ENCODE measurements at places on chromosomes 7 and 10. TPM values are rescaled to one million over a fixed set of nuclear protein-coding genes. Genes with fewer than 3 reads are reported as not detected.

PNLIPRP1 gene
- not detected for polyA plus RNA-seq

DNA sequence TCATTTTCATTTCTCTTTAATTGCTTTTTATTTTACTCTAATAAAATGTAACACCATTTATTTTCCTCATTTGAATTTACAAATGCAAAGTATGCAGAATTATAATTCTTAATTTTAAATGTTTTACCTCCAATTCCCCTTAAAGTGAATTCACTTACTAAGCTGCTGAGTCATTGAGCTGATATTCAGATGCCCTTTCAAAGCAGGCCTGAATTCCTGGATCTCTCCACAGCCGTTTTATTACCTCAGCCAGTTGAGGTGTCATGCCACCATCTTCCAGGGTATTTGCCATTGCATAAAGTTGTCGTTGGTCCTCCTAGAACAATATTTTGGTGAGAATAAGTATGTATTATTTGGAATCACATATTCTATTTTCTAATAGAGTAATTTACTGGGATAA, 33.2 kb downstream of the GNAT3 start:
- peak; percentile 53 for DNase-seq

- DNase-seq, result no peak
Observed at GRCh38 chr7:96303686-96304443, 18.0 kb downstream of the SLC25A13 start.

- DNase-seq, result no peak
Observed at GRCh38 chr10:93515071-93516005, 18.9 kb downstream of the CEP55 start.

NUTM2E gene
- polyA plus RNA-seq, result 0.22 TPM

- DNase-seq, result no peak
Observed at GRCh38 chr7:150715738-150716137, 675 bp upstream of the GIMAP1 start.

VSTM2A gene
- polyA plus RNA-seq, result not detected

- DNase-seq, result peak; percentile 43
Observed at GRCh38 chr10:52443419-52444388, 129.6 kb downstream of the DKK1 start.

DUS4L gene
- polyA plus RNA-seq, result 10.1 TPM

DYNC1I1 gene
- not detected for polyA plus RNA-seq

JAKMIP3 gene
- polyA plus RNA-seq, result 3.1 TPM

- DNase-seq, result no peak
Observed at GRCh38 chr10:33859319-33860022, 525.0 kb upstream of the NRP1 start.

DNA sequence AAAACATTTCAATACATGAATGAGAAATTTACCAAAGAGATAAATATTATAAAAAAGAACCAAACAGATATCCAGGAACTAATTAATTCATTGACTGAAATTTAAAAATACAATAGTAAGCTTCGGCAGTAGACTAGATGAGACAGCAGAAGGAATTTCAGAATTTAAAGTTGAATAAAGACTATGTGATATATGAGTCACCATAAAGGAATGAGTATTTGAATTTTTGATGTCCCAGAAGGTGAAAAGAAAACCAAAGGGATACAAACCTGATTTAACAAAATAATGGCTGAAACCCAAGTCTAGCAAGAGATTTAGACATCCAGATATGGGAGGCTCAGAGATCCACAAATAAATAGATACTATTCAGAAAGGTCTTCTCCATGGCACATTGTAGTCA, 623.9 kb upstream of the FOXK1 start:
- no peak for DNase-seq

MIOS gene
- polyA plus RNA-seq, result 20.3 TPM

- peak; percentile 73 for DNase-seq
Observed at GRCh38 chr7:27113991-27114769, 11.7 kb upstream of the HOXA2 start.

OR13A1 gene
- polyA plus RNA-seq, result not detected

DNA sequence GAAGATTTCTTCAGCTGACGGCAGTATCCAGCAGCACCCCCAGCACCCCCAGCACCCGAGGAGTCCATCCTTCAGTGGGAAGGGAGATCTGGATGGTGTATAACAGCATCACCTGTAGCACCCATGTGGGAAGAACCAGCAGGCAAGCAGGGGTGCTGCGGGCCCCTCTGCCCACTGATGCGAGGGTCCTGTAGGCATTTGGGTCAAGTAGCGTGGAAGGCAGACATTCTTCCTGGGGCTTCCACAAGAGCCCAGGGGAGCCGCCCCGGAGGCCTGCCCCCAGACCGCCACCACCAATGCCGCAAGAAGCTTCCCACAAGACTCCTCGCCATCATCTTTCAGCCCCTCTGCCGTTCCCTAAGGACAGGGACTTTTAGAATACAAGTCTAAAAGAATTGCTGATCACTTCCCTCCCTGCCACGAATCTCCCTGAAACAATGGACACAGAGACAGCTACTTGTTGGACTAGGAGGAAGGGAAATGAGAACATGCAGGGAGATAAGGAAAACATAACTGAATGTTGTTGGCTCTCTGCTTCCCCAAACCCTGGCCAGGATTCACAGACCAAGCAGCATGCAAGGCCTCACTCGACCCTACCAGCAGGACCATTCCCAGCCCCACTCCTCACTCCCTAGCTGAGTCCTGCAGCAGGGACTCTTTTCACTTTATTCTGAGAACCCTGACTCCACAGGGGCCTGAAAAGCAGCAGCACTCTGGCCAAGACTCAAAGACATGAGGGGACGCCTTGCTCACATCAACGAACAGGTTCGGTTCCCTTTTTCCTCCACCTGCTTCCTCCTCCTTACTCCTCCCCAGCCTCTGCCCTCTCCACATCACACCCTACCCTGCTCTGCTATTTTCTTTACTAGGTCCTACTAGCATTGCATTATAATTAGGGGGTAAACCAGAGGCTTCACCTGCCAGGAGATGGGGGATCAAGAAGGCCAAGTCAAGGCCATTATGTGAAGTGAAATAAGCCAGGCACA, 164.5 kb downstream of the HERPUD2 start:
- DNase-seq, result no peak

- no peak for DNase-seq
Observed at GRCh38 chr7:99665312-99666012, 14.3 kb downstream of the CYP3A5 start.

TMEM130 gene
- polyA plus RNA-seq, result 0.35 TPM

GRCh38 chr10:133253361-133253955, 15.8 kb downstream of the VENTX start:
- no peak for DNase-seq

GRID2IP gene
- polyA plus RNA-seq, result 0.03 TPM

DNA sequence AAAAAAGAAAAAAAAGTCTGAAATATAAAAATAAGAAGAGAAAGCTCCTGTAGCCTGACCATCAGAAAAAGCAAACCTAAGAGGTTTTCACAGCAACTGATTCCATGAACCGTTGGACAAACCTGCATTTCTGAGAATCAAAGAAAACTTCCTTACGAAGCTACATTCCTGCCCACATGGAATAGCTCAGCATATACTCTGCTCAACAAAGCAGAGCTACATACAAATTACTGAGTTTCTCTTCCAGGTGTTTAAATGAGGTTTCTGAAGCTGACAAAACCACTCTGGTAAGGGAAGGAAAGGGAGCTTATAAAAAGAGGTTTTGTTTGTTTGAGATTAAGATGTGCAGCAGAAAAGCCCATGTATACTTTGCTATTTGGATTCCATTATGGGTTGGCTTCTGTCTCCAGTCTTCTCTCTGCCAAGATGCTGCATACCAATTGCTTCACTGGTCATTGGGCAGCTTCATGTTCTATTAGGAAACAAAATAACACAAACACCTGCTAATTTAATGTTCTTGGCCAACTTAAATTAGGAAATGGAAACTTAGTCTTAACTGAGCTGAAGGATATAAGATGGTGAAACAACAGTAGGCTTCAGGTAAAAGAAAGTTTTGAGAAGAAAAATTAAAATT, 314.1 kb downstream of the LRRTM3 start:
- DNase-seq, result no peak

DNA sequence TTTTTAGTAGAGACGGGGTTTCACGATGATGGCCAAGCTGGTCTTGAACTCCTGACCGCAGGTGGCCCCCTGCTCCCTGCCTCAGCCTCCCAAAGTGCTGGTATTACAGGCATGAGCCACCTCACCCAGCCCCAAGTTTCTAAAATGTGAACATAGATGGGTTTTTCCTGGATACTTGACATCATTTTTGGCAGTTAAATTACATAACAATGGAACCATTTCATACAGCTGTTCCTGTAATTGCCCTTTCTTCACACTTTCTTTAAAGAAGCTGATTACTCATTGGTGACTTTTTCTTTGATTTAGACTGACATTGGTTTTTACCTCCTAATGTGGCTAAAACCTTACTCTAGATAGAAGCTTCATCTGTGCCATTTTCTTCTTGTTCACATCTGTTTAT, 5.9 kb downstream of the ZKSCAN1 start:
- no peak for DNase-seq

ADAMTS14 gene
- polyA plus RNA-seq, result 0.04 TPM

DNA sequence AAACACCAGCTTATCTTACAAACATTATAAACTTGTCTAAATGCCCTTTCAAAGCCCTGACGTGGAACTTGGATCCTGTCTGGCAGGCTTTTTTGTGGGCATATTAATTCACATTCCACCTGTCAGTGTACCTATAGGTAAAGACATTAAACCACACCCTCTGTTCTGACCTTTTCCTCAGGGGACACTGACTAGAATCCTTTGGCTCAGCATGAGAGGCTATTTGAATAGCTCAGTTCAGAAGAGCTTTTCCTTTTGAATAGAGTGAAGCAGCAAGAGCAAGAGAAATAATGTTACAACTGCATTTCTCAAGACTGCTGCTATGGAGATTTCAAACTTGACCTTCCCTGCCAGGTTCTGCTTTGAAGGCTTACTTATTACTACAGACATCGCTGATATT, 76.9 kb downstream of the CYP51A1 start:
- DNase-seq, result no peak

- DNase-seq, result no peak
Observed at GRCh38 chr10:46247181-46247475, 39.7 kb upstream of the ANTXRL start.

DNA sequence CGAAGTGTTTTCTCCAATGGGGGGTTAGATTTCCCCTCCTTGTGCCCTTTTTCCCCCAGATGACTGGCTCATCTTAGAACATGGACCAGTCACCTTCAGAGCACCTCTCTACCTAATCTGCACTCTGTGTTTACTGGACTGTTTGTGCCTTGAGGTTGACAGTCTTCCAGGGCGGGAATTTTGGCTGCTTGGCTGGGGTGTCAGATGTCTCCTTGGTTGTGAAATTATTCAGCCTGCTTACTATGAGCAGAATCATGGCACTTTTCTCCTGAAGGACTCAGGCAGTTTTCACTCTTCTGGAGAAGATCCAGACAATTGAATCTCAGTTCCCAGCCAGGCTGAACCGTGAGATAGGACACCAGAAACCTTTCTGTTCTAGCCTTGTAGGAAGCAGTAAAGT, 60.3 kb upstream of the NFKB2 start:
- DNase-seq, result no peak

- DNase-seq, result no peak
Observed at GRCh38 chr10:127215866-127216265, 19.5 kb upstream of the INSYN2A start.

DNA sequence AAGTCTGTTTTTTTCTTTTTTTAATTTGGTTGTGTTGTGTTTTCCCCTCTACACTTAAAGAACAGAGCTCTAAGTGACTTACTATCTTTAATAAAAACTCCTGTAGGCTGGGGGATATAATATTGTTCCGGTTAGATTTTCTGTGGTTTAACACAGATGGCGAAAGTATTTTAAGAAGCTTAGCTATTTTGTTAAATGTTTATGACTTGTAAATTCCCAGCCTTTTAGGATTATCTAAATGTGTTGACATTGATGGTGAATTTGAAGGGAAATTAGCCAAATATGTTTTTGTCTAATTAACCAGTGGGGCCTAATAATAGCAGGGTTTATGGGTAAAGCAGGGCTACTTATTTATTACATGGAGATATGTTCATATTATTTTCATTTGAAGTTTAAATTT, 538.5 kb downstream of the INHBA start:
- DNase-seq, result no peak

GRCh38 chr10:34764472-34764946, 50.6 kb downstream of the PARD3 start:
- DNase-seq, result no peak

DNA sequence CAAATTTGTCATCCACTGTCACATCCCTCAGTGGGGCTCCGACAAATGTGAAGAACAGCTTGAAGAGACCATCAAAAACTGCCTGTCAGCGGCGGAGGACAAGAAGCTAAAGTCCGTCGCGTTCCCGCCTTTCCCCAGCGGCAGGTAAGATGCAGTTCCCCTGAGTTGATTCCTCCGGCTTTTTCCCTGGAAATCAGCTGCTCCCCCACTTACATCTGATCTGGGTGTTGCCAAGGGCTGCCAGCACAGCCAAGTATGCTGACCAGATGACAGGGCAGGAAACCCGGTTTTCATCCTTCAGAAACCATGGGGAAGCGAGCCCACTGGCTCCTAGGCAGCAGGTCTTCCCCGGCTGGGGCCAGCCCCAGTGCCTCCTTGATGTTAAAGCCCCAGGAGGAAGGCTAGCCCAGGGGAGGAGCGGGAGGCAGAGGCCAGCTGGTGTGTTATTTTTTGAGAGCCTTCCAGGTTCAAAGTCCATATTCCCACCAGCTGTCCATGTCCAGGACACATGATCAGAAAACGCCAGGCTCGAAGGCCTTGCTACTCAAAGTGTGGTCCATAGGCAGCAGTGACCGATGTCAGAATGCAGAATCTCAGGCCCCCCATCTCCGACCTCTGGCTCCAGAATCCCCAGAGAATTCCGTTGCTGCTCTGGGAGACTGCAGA, 23.4 kb downstream of the AIFM2 start:
- no peak for DNase-seq

DNA sequence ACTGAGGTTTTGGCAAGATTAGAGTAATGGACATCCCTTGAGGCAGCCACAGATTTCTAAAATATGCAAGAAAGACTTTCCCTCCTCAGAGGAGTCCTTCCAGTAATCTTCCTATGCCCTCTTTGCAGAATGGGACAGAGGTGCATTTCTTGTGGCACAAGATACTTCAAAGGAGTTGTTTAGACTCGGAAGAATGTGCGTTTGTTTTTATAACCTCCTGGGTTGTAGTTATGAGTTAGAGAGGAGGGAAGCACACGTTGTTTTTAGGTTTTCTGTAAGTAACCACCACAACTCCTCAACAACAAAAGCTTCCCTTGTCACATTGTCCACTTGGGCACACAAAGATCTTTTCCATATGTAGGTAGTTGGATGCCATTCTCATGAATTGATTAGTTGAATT, 78.1 kb upstream of the GLI3 start:
- DNase-seq, result no peak

TAS2R4 gene
- 0.22 TPM for polyA plus RNA-seq

DNA sequence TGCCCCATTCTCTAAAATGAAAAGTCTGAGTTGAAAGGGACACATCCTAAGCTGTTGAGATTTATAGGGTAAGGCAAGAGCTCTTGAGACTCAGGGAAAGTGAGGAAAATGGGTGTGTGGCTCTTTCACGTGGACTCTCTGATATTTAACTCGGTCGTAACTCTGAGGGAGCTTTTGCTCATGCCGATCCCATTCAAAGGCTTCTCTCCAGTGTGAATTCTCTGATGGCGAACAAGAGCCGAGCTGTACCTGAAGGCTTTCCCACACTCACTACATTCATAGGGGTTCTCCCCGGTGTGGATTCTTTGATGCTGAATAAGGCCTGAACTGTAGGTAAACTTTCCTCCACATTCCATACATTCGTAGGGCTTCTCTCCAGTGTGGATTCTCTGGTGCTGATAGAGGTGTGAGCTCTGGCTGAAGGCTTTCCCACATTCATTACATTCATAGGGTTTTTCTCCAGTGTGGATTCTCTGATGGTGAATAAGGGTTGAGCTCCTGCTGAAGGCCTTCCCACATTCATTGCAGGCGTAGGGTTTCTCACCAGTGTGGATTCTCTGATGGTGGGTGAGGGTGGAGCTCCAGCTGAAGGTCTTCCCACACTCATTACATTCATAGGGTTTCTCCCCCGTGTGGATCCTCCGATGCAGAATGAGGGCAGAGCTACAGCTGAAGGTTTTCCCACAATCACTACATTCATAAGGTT, 10.4 kb downstream of the ZNF3 start:
- DNase-seq, result peak; percentile 51
